ENCODE measurements at places on chromosomes 2 and 18. TPM values are rescaled to one million over a fixed set of nuclear protein-coding genes. Genes with fewer than 3 reads are reported as not detected.

Gene POTEI
- total RNA-seq, result 0.11 TPM

Gene PLA2R1
- total RNA-seq, result not detected

Gene TNFAIP6
- 1.3 TPM for total RNA-seq

Gene HTR2B
- total RNA-seq, result 0.13 TPM

Gene MLPH
- total RNA-seq, result 0.40 TPM

Gene STPG4
- total RNA-seq, result not detected

Gene GAL3ST2
- total RNA-seq, result 0.48 TPM

Data from GM12878 (cell line).